ENCODE measurements at places on chromosomes 13 and 19.

DNA sequence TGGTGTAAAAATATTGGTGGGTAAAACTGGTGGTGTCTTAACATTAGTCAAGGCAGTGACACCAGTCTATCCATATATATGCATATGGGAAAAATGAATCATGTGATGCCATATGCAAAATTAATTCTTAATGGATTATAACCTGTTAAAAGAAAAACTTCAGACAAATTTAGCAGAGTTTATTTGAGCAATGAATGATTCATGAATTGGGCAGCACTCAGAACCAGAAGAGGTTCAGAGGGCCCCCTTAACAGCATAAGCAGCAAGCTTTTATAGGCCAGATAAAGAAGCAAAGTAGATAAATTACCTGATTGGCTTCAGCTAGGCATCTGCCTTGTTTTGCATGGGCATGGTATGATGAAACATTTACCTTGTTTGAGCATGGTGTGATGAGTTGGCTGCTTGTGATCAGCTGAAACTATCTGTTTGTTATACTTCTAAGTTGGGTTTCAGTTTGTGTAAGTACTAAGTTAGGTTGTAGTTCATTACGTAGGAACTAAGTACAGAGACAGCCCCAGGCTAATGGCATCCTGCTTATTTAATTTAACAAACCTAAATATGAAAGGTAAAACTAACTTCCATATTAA, 66.6 kb downstream of the DNAJC15 start:
- no peak for DNase-seq

- no peak for DNase-seq
Measured at GRCh38 chr13:32802159-32802558, 214.1 kb upstream of the KL start.

DNA sequence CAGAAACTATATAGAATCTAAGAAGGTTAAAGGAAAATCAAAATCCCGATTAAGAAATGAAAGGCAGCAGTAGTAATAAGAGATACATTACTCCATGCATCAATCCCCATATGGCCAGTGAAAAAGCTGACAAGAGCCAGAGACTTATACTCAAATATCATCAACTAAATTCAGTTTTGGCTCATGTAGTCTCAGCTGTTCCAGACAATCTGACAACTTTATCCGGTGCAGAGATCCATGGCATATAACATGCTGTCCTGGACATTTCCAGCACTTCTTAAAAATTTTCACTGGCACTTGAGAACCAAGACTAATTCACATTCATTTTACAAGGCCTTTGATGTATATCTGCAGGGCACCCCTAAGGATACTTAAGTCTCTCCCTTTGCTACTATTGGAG, 255.7 kb upstream of the KLHL1 start:
- no peak for DNase-seq

- DNase-seq = peak; percentile 28
Measured at GRCh38 chr13:21748166-21748565, 77.3 kb downstream of the FGF9 start.

DNA sequence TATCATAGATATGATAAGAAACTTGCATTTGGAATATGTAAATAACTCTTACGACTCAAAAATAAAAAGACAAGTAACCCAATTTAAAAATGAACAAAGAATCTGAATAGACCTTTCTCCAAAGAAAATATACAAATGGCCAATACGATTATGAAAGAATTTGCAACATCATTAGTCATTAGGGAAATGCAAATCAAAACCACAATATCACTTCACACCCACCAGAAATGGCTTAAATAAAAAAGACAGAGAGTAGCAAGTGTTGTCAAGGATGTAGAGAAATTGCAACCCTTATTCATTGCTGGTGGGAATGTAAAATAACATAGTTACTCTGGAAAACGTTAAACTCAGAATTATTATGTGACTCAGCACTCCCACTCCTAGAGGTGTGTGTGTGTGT, 226.6 kb upstream of the MAB21L1 start:
- no peak for DNase-seq

DNA sequence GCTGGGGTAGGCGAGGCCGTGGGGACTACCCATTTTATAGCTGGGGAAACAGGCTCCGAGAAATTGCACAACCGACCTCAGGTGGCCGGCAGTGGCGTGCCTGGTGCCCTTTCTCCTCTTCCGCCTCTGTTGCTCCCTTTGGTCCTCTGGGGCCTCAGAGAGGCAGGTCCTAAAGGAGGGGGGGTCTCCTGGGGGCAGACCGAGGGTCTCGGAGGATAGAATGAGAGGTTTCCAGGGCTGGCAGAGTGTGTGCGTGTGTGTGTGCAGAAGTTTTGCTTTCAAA, 11.3 kb downstream of the STX10 start:
- no peak for DNase-seq

DNA sequence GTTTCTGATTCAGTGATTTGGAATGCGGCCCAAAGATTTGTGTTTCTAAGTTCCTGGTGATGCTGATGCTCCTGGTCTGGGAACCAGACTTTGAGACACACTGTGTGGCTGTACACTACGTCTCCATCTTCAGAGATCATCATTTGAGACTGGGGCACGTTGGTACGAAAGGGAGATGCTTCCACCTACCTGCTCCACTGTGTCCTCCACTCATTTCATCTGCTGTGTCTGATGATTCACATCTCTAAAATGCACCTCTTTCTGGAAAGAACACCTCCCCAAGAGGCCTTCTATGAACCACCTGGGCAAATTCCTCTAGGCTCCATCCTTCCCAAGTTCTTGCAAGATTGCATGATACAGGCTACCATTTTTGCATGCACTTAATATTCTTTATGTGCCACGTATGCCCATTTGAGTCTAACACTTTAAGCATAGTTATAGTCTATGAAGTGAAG, 58.6 kb downstream of the ERCC5 start:
- DNase-seq = no peak

DNA sequence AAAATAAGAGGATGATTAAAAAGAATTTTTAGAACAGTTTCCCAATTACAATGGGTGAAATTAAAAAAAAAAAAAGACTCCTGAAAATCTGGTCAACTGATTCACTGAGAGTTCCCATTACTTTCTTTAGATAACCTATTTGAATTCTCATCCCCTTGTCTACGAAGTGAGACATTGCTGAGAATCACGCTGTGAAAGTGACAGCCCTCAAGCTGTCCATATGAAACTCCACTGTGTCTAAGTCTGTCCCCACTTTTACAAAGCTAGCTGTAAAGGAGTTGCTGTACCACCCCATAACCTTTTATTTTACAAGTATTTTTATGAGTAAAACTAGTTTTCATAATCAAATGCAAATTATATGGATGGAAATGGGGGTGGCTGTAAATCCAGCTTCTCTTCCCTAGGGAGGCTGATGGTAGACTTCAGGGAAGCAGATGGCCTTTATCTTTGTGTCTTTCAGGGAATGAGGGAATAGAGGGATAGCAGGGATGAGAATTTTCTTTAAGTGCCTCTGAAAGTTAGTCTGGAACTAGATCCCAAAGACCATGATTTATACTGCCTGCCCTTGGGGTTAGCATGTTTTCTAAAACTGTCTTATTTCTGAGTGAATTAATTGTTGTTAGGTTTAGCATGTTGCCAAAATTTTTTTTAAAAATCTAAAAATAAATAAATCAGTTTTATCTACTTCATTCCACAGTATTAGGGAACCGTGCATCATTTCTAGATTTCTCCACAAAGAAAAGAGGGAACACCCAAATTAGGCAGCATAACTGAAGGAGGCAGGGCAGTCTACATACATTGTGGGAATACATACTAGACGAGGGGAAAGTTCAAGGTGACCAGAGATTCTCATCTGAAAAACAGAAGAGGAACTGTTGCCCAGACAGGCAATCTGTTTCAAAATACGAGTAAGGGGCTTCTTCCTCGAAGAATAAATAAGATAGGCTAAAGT, 1219.1 kb downstream of the UQCRFS1 start:
- no peak for DNase-seq

DNA sequence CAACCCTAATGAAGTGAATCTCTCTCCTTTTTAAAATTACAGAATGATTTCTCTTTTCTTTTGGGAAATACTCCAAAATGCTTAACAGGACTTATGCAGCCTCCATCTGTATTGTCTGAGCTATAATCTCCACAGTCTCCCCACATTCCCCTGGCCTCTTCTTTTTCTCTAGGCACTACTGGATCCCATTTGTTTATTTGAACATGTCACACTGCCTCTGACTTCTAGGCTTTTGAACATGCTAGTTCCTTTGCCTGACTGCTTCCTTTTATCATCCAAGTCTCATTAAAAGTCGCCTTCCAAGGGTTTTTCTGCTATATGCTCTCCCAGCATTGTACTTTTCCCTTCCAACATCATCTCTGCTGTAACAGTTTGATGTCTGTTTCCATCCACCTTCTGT, 548.7 kb downstream of the PCDH9 start:
- DNase-seq = no peak

DNA sequence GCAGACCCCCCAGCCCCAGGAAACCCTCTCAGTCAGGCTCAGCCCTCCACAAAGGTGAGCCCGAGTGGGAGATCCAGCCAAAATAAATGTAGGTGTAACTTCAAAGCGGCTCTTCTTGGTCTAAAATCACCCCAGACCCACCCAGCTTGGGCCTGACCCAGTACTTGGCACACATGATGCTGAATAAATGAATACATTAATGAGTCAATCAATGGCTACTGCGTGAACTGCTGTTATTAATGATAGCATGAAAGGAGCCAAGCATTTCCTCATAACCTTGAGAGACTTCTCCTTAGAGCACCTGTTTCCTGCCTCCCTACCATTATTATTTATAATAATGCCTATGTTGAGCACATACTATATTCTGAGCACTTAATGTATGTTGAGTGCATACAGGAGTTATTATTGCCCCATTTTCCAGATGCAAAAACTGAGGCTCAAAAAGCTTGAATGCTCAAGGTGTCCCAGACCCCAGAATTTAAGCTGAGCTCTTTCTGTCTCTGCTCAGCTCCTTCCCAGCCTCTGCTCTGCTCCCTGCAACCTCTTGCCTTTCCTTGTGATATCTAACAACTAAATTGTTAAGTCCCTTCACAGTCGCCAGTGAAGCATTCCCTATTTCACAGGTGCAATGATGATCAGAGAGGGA, 4.3 kb downstream of the NOTCH3 start:
- no peak for DNase-seq

DNA sequence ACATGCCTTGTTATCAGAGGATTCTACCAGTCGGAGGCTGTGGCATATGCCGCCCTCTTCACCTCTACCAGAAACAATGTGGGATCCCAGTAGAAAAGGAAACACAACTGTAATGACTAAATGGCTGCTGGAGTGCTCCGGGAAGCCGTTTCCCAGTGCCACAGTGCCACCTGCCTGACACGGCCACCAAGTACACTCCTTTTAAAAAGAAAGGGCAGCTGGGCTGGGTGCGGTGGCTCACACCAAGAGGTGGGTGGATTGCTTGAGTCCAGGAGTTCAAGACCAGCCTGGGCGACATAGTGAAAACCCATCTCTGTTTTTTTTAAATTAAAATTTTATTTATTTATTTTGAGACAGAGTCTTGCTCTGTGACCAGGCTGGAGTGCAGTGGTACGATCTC, 67.3 kb downstream of the TRPM4 start:
- peak; percentile 30 for DNase-seq

DNA sequence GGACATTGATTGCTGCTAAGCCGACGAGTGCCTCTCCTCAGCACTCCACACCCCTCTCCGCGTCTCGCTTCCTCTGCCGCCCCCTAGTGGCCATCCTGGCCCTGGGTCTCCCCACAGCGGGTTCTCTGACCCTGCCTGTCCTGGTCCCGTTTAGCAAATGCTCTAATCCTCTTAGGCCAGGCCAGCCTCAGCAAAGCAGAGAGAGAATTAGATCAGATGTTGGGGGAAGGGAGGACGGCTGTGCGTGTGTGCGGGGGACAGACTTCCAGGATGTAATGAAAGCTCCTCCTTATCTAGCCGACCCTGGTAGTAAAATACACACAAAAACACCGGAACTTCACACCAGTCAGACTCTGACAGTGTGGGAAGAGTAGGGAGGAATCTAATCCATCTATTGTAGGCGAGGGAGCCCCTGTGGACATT, 4.5 kb downstream of the TPRX2 start:
- DNase-seq = peak; percentile 55

DNA sequence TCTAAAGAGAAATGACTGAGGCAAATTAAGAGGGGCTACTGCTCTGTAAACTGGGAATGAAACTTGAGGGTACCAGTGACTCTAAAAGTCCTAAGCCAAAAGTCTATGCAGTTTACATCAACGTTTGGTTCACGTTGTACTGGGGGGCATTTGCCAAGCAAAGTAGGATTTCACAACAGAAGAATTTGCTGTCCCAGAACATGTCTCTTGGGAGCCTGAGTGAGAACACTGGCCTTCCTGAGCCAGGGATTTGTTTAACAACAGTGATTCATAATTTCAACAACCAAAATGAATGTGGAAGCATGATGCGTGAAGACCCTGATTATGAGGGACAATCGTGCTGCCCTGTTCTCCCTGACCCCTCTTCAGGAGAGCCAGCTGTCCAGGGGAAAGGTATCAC, 178.0 kb downstream of the OXGR1 start:
- no peak for DNase-seq

- DNase-seq = no peak
Measured at GRCh38 chr19:28543244-28543776, 669.6 kb downstream of the UQCRFS1 start.

DNA sequence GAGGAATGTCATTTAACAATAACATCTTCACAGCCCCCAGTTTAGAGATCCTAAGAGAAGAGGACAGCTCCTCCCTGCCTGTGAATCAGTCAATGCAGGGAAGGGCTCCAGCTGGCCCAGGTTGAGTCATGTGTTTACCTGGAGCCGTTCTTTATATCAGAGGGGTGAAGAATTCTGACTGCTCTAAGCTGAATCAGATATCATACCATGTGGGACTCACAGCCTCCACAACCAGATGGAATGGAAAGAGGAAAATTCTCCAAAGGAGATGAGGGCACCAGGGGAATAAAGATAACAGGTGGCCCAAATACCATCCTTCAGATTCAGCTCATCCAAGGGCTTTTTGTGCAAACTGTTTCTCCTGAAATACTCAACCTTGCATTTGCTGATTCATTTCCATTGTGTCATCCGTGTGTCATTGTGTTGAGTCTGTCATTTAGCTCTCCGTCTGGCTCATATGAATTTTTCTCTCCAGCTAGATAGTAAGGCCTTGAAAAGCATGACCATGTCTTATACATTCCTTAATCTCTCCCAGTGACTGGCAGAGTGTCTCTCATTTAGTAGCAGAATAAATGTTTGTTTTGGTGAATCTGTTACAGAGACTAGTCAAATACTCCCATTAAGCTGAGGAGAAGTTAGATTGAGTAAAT, 217.9 kb downstream of the RFC3 start:
- DNase-seq = no peak

- DNase-seq = no peak
Measured at GRCh38 chr13:36515466-36515865, 83.2 kb downstream of the CCNA1 start.

DNA sequence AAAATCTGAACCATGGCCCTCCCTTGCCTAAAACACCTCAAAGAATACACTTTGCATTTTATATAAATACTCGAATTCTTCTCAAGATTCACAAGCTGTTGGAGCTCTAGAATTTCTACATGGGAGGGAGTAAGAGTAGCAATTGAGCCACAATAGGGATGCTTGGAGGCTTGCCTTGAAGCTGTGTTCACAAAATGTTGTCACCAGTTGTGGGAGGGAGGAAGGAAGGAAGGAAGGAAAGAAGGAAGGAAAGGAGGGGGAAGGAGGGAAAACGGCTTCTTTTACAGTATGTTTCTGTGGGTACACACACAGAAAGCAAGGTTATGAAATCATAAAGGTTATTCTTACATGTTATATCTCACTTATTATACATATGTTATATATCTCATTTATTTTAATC, 128.6 kb upstream of the PEG3 start:
- no peak for DNase-seq
